Erythroblast (primary cell): ENCODE measurements at places on chromosomes 11 and 22.
A peak's percentile ranks its signal among the peaks of the same experiment; 100 is the strongest.

GRCh38 chr11:74604311-74604710, 11.9 kb downstream of the POLD3 start:
- no peak for DNase-seq

- DNase-seq = no peak
Measured at GRCh38 chr22:45448431-45448830, 34.9 kb downstream of the RIBC2 start.

DNA sequence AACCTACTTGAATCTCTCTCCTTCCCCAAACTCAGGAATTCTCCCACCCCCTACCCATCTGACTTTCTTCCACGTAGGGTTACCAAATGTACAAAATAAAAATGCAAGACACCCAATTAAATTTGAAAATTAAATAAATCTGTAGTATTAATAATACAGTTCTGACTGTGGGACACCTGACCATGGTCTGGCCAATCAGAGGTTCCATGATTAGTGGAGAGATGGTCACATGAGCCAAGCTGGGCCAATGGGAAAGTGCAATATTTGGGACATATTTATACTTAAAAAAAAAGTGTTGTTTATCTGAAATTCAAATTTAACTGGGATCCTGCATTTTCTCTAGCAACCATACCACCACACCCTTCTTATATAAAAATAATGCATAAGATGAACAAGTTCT, 29.8 kb upstream of the ASPHD2 start:
- DNase-seq = no peak

DNA sequence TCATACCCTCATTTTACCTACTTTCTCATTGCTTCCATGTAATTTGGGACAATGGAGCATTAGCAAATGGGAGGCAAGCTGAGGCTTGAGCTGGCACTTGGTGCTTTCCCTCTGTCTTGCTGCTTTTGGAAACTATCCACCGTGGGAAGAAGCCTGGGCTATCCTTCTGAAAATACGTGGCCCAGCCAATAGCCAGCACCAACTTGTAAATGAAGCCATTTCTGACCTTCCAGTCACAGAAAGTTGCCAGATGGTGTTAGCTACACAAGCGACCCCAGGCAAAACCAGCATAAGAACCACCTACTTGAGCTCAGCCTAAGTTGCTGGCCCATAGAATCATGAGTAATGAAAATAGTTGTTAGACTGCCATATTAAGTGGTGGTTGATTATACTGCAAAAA, 18.5 kb upstream of the SPON1 start:
- no peak for DNase-seq

GRCh38 chr11:33135216-33135615, 26.1 kb downstream of the CSTF3 start:
- no peak for DNase-seq

GRCh38 chr11:35288309-35288708, 131.0 kb downstream of the SLC1A2 start:
- no peak for DNase-seq

- DNase-seq = peak; percentile 50
Measured at GRCh38 chr11:94776351-94777321, 8.5 kb downstream of the AMOTL1 start.

DNA sequence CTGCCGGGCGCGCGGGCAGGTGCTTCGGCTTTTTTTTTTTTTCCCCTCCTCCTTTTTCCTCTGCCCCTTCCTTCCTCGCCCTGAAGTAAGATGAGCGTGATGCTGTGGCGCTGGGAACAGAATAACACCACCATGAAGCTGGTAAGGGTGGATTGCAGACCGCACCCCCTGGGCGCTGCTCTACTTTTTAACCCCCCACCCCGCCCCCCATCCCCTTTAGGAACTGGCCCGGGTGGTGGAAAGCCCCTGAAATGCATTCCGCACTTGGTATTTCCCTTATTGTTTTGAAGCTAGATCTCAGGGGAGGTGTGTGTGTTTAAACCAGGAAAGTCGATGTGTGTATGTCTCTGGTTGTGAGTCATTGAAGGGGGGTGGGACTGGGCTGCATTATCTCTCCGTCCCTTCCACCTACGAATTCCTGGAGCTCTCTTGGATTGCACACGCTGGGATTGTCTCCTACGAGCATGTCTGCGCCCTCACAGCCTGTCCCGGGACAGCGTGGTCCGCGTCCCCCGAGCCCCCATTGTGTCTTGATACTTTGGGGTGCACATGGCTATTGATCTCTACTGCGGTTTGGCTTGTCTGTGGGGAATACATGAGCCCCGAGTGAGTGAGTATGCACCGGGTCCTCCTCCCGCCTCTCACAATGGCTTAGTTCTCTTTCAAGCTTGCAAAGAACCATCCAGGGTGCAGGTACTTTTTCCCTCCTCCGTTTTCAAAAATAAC, 64.9 kb downstream of the NAV2 start:
- DNase-seq = no peak

DNA sequence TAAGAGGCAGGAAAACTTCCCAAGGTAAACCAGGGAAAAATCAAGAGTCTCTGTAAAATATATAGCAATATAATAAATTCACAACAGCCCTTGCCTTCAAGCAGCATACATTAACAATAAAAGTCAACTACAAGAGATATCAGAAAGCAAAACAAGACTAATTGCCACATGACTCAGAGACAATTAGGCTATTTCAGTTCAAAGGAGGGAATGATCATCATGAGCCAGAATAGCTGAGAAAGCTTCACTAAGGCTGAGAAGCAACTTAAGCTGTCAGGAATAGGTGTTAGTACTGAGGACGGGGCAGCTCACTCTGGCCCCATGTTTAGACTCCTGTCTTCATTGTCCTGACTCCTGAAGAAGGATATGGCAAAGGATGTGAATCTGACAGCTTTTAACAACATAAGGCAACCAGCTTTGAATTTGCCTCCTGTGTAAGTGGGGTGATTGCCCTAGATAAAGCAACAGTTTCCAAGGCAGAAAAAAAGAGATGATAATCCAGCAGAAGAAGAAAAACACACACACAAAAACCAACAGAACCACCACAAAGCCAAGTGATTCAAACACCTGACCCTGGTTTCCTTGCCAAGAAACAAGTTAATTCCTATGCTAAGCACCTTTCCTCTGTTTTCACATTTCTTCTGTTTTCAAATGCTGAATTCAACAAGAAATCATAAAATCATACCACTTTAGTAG, 60.8 kb downstream of the SIK3 start:
- DNase-seq = peak; percentile 6

DNA sequence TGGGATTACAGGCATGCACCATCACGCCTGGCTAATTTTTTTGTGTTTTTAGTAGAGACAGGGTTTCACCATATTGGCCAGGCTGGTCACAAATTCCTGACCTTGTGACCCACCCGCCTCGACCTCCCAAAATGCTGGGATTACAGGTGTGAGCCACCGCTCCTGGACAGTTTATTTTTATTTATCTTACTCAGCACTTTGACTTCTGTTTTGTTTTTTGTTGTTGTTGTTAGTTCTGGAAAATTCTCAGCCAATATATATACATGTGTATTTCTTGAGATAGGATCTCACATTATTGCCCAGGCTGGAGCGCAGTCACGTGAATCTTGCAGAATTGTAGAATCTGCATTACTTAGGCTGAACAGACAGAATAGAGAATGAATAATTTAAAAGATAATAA, 107.6 kb downstream of the CSTPP1 start:
- DNase-seq = no peak

GRCh38 chr11:66418168-66418985, 2.5 kb upstream of the NPAS4 start:
- peak; percentile 79 for DNase-seq

DNA sequence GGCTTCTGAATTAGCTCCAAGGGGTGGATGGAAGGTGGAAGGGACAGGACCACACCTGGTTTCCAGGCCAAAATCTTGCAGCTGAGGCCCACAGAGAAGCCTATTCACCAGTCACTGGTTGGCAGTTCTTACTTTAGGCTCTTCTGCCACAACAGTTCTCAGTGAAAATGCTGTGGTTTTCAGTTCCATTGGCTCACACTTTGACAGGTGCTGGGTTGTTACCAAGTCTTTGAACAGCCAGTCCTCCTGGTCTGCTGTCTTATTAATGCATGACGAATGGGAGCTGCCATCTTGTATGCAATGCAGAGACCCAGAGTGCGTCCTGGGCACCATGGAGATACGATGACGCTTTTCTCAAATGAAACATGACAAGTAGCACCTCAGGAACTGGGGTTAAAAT, 232.0 kb upstream of the ZBED5 start:
- no peak for DNase-seq

- peak; percentile 93 for DNase-seq
Measured at GRCh38 chr11:63567044-63567840, 4.1 kb upstream of the PLAAT2 start.

GRCh38 chr22:30270832-30271231, 4.2 kb upstream of the OSM start:
- DNase-seq = peak; percentile 50

DNA sequence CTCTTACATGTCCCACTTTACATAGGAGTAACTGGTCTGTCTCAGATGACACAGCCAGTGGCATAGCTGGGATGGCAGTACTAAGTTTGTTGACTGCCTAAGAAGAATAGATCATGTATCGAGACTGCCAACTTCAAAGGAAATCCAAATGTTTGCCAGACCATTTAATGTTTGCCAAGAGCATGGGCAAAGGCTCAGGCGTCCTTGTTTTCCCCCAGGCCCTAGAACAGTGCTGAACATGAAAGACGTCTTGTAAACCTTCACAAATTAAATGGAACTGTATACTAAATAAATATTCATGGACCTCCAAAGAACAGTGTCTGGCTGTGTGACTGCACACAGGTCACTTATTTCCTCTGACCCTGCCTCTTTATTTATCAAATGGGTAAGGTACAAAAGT, 234.7 kb upstream of the CCDC90B start:
- DNase-seq = no peak

GRCh38 chr11:16924826-16925560, 89.2 kb downstream of the PLEKHA7 start:
- DNase-seq = no peak

DNA sequence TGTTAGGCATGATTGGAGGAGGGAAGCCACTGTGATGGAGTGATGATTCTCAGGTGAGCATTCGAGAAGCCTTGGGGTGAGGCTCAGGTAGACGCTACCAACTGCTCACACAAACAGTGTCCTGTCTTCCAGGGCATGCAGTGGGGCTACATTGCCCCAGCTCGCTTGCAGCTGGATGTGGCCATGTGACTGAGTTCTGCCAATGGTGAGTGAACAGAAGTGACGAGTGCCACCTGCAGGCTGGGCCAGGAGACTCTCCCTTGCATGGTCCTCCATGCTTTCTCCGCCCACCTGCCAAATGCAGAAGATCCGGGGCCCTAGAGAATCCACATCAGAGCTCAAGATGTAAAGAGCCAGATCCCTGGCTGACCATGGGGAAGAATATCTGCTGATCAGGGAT, 195.9 kb downstream of the BCR start:
- DNase-seq = peak; percentile 33

GRCh38 chr22:35051791-35052190, 14.2 kb upstream of the ISX start:
- no peak for DNase-seq

DNA sequence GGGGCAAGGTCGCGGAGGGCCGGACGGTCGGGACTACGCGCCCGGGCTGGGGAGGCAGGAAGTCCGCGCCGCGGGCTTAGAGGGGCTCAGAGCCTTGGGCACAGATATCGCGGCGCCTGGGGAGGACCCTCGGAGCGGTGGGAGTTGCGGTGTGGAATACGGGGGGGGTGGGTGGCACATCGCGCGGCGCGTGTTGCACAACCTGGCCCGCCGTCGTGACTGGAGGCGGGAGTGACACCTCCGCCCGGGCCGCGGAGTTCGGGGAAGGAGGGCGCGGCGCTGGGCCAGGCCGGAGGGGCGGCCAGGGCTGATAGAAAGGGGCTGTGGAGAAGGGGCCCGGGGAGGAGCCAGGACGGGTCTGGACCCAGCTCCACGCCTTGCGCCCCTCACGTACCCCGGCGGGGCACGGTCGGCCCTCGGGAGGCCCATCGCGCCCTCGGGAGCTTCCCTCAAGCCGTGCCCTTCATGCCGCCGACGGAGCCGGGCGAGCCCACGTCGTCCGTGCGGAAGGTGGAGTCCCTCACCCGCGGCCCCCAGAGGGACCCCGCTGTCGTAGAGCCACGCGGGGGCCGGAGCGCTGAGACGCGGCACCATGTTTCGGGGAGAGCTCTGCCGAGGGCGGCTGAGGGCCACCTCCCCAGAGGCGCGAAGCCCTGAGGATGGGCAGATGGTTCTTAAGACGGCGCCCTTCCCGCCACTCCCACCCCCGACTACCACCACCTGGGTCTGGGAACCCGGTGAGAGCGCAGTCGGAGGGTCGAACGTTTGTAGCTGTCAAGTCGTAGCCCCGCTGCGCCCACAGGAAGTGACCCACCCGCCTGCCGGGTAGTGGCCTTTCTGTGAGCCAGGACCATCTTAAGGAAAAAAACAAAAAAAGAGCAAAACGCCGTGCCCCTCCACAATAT, 729 bp downstream of the IL17RA start:
- DNase-seq = peak; percentile 43

- no peak for DNase-seq
Measured at GRCh38 chr11:14304601-14305000, 54.4 kb downstream of the RRAS2 start.

DNA sequence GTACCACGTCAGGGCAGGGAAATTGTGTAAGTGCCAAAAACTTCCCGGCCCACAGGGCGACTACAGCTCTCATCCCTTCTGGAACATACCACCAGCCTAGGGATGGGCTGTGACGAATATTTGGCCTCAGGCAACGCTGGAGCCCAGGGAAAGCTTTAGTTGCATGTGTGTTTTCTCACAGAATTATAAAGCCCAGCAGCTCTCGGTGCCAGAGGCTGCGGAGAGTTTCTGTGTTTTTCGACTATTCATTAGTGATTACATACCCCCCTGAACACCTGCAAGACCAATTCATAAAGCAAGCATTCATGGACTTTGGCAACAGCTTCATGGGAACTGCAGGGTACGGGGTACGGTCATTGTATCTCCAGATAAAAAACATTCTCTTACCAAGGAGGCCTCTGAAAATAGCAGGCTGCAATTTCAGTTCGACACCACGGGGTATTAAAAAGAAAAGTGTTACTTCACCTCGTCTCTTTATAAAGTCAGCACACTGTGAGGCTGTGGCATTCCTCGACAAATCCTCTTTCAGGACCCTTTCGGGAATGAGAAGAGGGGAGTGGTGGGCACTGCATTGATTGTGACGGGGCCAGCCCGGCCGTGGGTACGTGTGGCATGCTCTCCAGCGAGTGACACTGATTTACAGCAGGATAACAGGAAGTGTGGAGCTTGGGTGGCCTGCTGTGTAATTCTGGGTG, 243.6 kb upstream of the SORL1-AS1 start:
- no peak for DNase-seq

DNA sequence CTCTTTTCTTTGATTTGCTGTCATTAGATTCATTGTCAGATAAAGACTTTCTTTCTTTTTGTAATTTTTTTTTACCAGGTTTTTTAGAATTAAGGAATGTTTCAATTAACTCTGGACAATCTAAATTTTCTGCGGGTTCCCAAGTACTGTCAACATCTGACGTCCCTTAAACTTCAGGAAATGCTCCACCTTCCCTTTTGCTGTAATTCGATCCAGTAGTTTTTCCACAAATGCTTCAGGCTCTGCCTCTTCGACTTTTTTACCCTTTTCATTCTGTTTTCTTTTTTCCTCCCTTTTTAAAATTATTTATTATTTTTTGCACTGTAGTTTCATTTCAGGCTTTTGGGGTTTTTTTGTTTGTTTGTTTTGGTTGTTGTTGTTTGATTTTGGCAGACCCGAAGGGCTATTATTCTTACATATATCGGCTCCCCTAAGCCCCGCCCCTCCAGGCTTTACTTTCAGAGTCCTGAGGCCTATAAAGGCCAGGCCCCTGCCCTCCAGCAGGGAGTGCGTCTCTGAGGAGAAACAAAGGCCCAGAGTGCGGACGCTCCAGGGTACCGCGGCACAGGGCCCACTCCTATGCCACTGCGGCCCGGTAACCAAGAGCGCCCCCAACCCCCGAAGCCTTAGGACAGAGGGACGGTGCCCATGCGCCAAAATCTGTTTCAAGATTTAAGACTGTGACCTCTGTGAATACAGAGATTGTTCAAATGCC, 116.4 kb downstream of the TYR start:
- DNase-seq = no peak
